ENCODE measurements at places on chromosomes 4 and X. TPM values are rescaled to one million over a fixed set of nuclear protein-coding genes. Genes with fewer than 3 reads are reported as not detected.

GRCh38 chrX:107857837-107858236, 32.2 kb downstream of the MID2 start:
- H3K27me3 ChIP-seq, result no peaks in the 10 kb centered on the region
- no peak for DNase-seq
- no peak overlapping the region for H3K4me3 ChIP-seq
- H3K36me3 ChIP-seq, result peaks cover 10% of the 10 kb centered on the region
- no peak overlapping the region for H3K27ac ChIP-seq

- H3K4me1 ChIP-seq, result no peaks in the 10 kb centered on the region
- H3K27ac ChIP-seq, result no peak overlapping the region
- no peaks in the 10 kb centered on the region for H3K36me3 ChIP-seq
- no peak for DNase-seq
Observed at GRCh38 chr4:141746026-141746425, 109.6 kb downstream of the IL15 start.

GRCh38 chrX:19855700-19856381, 31.6 kb downstream of the SH3KBP1 start:
- peak overlapping the region; percentile 87 for H3K27ac ChIP-seq
- H3K4me3 ChIP-seq, result peak overlapping the region; percentile 76
- no peak for DNase-seq
- H3K27me3 ChIP-seq, result no peaks in the 10 kb centered on the region
- peaks cover 15% of the 10 kb centered on the region for H3K4me1 ChIP-seq

GRCh38 chr4:97720869-97721432, 422.3 kb downstream of the STPG2 start:
- no peak overlapping the region for H3K4me3 ChIP-seq
- no peak for DNase-seq
- no peaks in the 10 kb centered on the region for H3K4me1 ChIP-seq

GRCh38 chrX:96176921-96177320, 507.7 kb upstream of the DIAPH2 start:
- H3K27ac ChIP-seq, result no peak overlapping the region
- H3K4me1 ChIP-seq, result no peaks in the 10 kb centered on the region
- H3K27me3 ChIP-seq, result no peaks in the 10 kb centered on the region

Gene NLGN4X
- total RNA-seq, result not detected
